Testis (tissue), 5 donors: ENCODE measurements at places on chromosomes 7 and 10.

DNA sequence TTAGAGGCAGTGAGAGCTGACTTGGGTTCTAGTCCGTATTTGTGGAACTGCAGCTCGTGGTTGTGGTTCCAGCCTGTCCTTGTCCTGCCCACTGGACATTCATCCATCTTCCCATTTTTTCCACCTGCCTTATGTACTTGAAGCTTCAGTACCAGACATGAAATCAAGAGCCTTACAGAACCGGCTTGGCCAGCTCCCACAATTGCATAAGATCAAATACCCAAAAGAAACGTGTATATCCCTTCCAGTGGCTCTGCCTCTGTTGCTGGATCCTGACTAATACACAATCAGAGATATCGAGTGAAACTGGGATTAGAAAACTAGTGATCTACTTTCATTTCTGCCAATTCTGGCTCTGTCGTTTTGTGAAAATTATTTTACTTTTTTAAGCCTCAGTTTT is 23.8 kb upstream of the LIPA start:
- DNase-seq = no peak

- DNase-seq = peak; percentile 33
Observed at GRCh38 chr10:94546049-94546900, 687 bp downstream of the HELLS start.

DNA sequence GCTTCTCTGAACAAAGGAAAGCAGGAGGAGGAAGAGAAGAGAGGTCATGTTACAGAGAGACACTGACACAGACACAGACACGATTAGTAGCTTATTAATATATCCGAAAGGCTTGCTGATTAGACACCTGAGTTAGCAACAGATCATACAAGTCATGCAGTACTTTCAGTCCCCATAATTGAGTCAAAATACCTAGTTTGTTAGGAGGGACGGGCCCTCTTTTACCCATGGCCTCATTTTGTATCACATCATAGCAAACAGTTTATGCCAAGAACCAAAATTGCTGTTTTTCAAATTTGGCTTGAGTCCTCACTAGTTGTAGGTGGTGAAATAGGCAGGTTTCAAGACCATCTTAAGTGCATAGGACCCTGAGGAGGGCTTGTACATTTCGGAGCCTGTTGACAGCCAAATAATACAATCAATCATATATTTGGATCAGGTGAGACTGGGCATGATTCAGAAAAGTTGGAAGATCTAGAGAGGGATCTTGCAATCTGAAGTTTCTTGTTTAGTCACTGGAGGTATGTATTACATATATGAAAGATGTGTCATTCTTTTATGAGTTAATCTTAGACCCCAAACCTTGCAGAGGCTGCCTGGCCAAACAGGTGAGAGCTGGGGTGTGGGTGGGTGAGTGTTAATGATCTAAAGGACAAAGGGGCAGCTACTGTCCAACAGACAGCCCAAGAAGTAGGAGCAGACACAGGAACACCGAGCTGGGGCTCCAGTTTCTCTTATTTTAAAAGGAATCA is 65.4 kb downstream of the PRPF18 start:
- DNase-seq = no peak

- no peak for DNase-seq
Observed at GRCh38 chr7:37765872-37766525, 82.4 kb upstream of the NME8 start.
